ENCODE measurements at places on chromosomes 11 and 22. TPM values are rescaled to one million over a fixed set of nuclear protein-coding genes. Genes with fewer than 3 reads are reported as not detected.

Gene GLB1L2
- 0.32 TPM for total RNA-seq

Gene CNGA4
- total RNA-seq: not detected

Gene PIK3C2A
- 110 TPM for total RNA-seq

Gene SPDYC
- not detected for total RNA-seq

Gene CARD18
- not detected for total RNA-seq

Gene PIWIL4
- total RNA-seq: 2.5 TPM

Gene ATP6V1E1
- 232 TPM for total RNA-seq

Gene SSTR3
- not detected for total RNA-seq

Gene OTOG
- total RNA-seq: not detected
